ENCODE measurements at places on chromosomes 4 and X. TPM values are rescaled to one million over a fixed set of nuclear protein-coding genes. Genes with fewer than 3 reads are reported as not detected.

The SCML2 gene
- 0.91 TPM for total RNA-seq

DNA sequence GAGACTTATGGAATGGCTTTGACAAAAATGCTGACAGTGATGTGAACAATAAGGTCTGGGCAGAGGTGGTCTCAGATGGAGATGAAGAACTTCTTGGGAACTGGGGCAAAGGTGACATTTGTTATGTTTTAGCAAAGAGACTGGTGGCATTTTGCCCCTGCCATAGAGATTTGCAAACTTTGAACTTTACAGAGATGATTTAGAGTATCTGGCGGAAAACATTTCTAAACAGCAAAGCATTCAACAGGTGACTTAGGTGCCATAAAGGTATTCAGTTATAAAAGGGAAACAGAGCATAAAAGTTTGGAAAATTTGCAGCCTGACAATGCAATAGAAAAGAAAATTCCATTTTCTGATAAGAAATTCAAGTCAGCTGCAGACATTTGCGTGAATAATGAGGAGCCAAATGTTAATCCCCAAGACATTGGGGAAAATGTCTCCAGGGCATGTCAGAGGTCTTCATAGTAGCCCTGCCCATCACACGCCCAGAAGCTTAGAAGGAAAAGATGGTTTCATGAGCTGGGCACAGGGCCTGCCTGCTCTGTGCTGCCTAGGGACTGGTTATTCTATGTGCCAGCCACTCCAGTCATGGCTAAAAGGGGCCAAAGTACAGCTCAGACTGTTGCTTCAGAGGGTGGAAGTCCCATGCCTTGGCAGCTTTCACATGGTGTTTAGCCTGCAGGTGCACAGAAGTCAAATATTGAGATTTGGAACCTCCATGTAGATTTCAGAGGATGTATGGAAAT is 782.2 kb downstream of the TRAM1L1 start:
- H3K36me3 ChIP-seq: no peaks in the 10 kb centered on the region
- DNase-seq: no peak
- H3K27ac ChIP-seq: no peak overlapping the region
- H3K4me3 ChIP-seq: no peak overlapping the region
- H3K27me3 ChIP-seq: no peaks in the 10 kb centered on the region

The RNF175 gene
- 1.1 TPM for total RNA-seq

The IL2RG gene
- 2.1 TPM for total RNA-seq

DNA sequence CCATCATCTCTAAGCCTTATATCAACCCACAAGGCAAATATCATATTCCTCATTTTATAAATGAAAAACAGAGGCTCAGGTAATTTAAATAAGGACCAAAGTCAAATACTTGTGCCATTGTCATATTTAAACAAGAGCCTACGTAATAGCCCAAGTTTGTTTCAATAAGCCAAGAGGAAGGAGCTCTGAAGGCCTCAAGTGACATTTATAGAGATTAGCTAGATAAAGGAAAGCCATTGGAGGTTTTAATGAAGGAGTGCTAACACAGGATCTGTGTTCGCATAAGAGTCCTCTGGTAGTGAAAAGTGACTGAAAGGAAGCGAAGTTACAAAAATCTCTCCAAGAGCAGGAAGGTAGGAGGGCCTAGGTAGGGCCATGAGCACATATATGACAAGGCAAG is 384.9 kb upstream of the NOCT start:
- no peak for DNase-seq
- no peaks in the 10 kb centered on the region for H3K36me3 ChIP-seq
- H3K4me3 ChIP-seq: no peak overlapping the region
- no peaks in the 10 kb centered on the region for H3K27me3 ChIP-seq

DNA sequence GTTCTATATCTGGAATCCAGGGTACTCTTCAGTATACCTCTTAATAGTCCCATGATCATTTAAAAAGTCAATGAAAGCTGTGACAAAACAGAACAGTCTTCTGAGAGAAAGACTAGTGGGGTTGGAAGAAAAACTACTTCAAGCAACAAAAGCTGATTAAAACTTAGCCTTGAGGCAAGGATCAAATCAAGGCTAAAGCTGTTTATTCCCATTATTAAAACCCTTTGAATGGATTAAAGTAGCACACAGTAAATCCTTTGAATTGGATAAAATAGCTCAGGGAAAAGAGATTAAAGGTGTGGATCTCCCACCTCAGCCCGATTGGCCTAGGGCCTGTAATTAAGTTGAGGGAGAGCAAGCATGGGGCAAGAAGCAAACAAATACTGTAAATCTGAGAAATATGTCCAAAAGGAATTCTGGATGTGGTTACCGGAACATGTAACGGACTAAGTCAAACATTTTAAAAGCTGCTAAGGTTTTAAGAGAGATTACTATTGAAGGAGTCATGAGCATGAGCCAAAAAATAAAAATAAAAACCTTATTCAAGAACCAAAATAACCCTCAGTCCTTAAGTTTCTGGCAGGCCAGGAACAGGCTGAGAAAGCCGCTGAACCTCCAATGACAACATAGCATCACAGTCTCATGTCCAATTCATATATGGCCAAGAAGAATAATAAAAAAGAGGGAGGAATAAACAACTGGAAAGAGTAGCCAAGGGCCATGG is 257.3 kb upstream of the NEIL3 start:
- no peak overlapping the region for H3K4me3 ChIP-seq
- no peaks in the 10 kb centered on the region for H3K36me3 ChIP-seq
- no peaks in the 10 kb centered on the region for H3K4me1 ChIP-seq
- DNase-seq: no peak

Measured in heart left ventricle (tissue), 16 donors.